ENCODE measurements at places on chromosomes 13 and 19. TPM values are rescaled to one million over a fixed set of nuclear protein-coding genes. Genes with fewer than 3 reads are reported as not detected.

The FUT2 gene
- not detected for total RNA-seq

The SGCG gene
- not detected for total RNA-seq

The FGF21 gene
- not detected for total RNA-seq

The CEACAM20 gene
- total RNA-seq: not detected

The PCDH17 gene
- total RNA-seq: not detected

The LRRC8E gene
- not detected for total RNA-seq

The VAV1 gene
- total RNA-seq: 107 TPM

The PTGIR gene
- total RNA-seq: 5.3 TPM

The PTGER1 gene
- 1.3 TPM for total RNA-seq

The CGB2 gene
- total RNA-seq: not detected

The KIR2DL3 gene
- total RNA-seq: not detected

The SPC24 gene
- 68.2 TPM for total RNA-seq

The PABPC3 gene
- total RNA-seq: 0.88 TPM

The ZNF443 gene
- total RNA-seq: 4.9 TPM

- no peak overlapping the region for H3K27ac ChIP-seq
- no peak overlapping the region for H3K4me3 ChIP-seq
- no peaks in the 10 kb centered on the region for H3K27me3 ChIP-seq
- H3K4me1 ChIP-seq: peaks cover 18% of the 10 kb centered on the region
- DNase-seq: no peak
Measured at GRCh38 chr19:4477034-4477801, 5.1 kb downstream of the HDGFL2 start.

DNA sequence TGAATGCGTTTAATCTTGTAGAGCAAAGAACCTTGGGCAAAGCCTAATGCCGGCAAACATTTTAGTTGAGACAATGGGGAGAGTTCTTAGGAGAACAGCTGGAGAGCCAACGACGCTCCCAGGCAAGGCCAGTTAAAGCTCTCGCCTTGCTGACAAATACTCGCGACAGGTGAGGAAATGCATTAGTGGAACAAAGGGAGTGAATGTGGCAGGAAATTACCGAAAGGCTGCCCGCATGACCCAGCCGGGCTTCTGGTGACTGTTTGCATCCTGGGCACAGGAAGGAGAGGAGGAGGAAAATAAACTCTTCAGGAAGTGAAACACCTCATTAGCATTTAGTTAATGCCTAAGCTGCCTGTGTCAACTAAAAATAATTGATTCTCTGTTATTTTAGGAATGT lies 74.6 kb downstream of the SHISA2 start:
- DNase-seq: no peak
- no peak overlapping the region for H3K27ac ChIP-seq
- no peaks in the 10 kb centered on the region for H3K27me3 ChIP-seq
- no peaks in the 10 kb centered on the region for H3K36me3 ChIP-seq
- peaks cover 35% of the 10 kb centered on the region for H3K4me1 ChIP-seq

GRCh38 chr13:110644892-110645521 lies 29.7 kb downstream of the NAXD start:
- peak; percentile 64 for DNase-seq
- no peaks in the 10 kb centered on the region for H3K27me3 ChIP-seq
- H3K36me3 ChIP-seq: peaks cover 29% of the 10 kb centered on the region
- H3K4me1 ChIP-seq: peaks cover 3% of the 10 kb centered on the region

GRCh38 chr13:59424661-59425060 lies 739.1 kb downstream of the DIAPH3 start:
- H3K27me3 ChIP-seq: no peaks in the 10 kb centered on the region
- no peak overlapping the region for H3K27ac ChIP-seq
- no peaks in the 10 kb centered on the region for H3K4me1 ChIP-seq

- peak overlapping the region; percentile 68 for H3K4me3 ChIP-seq
- H3K27ac ChIP-seq: no peak overlapping the region
- H3K4me1 ChIP-seq: peaks cover 14% of the 10 kb centered on the region
- no peak for DNase-seq
Measured at GRCh38 chr19:43638214-43638994, 1.2 kb downstream of the CADM4 start.

GRCh38 chr19:40758491-40758890 lies 7.5 kb downstream of the SNRPA start:
- no peak overlapping the region for H3K4me3 ChIP-seq
- peaks cover 83% of the 10 kb centered on the region for H3K36me3 ChIP-seq
- no peaks in the 10 kb centered on the region for H3K27me3 ChIP-seq

DNA sequence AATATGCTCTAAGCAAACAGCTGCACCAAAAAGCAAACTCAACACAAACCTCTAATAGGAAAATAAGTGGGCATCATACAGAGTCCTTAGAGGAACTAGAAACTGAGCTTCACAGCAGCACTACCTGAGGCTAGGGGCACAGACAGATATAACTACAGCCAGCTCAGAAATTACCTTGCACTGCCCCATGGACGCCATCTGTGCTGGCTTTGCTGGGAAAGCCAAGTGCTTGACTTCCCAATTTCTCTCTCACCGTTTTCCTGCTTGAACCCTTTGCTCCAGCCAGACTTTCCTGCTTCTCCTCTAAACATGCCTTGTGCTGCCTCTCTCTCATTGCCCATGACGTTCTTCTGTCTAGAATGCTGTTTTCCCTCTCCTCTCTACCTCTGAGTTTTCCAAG lies 29.3 kb downstream of the MTUS2 start:
- no peak for DNase-seq
- no peaks in the 10 kb centered on the region for H3K4me1 ChIP-seq
- no peak overlapping the region for H3K27ac ChIP-seq
- no peak overlapping the region for H3K4me3 ChIP-seq
- H3K27me3 ChIP-seq: no peaks in the 10 kb centered on the region
- no peaks in the 10 kb centered on the region for H3K36me3 ChIP-seq

GRCh38 chr19:39319892-39320248 lies 793 bp downstream of the LRFN1 start:
- peak overlapping the region; percentile 59 for H3K4me3 ChIP-seq
- peaks cover 25% of the 10 kb centered on the region for H3K4me1 ChIP-seq
- H3K36me3 ChIP-seq: peaks cover 15% of the 10 kb centered on the region
- H3K27ac ChIP-seq: no peak overlapping the region
- H3K27me3 ChIP-seq: peaks cover 16% of the 10 kb centered on the region

- H3K36me3 ChIP-seq: no peaks in the 10 kb centered on the region
- H3K27ac ChIP-seq: no peak within 1 kb of the TSS
- H3K4me1 ChIP-seq: peaks cover 10% of the 10 kb centered on the region
- H3K27me3 ChIP-seq: peaks cover 64% of the 10 kb centered on the region
- H3K4me3 ChIP-seq: no peak within 1 kb of the TSS
Measured at GRCh38 chr19:46471116-46471733, at the start of gene PNMA8A. TSS of gene PNMA8A (minus strand) at chr19:46471563. CDS start at chr19:46471035, 528 bp downstream.

- no peaks in the 10 kb centered on the region for H3K36me3 ChIP-seq
- H3K27me3 ChIP-seq: no peaks in the 10 kb centered on the region
- no peaks in the 10 kb centered on the region for H3K4me1 ChIP-seq
Measured at GRCh38 chr13:96621634-96622183, 372.6 kb downstream of the OXGR1 start.

GRCh38 chr13:40384976-40385857 lies 281.2 kb downstream of the FOXO1 start:
- DNase-seq: no peak
- no peak overlapping the region for H3K27ac ChIP-seq
- peaks cover 35% of the 10 kb centered on the region for H3K4me1 ChIP-seq
- H3K27me3 ChIP-seq: no peaks in the 10 kb centered on the region

DNA sequence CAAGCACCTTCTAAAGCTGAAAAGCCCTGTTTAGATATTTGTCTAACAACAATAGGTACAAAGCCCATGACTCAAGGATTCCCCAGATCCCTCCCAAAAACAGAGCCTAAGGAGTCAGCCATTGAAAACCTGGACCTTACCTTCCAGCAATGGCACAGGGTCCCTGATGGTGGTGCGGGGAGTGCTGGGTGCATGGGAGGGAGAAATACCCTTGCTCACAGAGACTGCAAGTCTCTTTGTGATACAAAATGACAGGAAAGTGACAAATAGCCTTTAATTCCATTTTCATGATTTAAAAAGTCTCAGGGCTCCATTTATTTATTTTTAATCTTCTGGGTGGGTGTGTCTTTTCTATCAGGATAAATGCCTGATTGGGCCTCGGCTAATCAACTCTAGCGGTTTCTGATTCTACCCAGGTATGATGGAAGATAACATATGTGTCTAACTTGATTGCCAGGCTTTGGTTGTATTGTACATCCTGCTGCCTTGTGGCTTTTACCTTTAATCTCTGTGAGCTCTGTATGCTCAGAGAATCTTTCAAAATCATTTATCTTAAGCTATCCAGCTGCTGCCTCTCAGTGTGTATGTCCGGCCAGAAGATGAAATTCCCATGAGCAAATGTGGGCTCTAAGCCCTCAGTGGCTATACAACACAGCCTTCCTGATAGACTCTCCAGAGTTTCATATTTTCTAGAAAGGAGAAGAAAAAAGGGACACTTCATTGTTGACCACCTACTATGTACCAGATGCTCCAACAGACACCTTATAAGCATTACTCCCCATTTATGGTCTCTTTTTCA lies 54.6 kb upstream of the FAM124A start:
- H3K27ac ChIP-seq: no peak overlapping the region
- no peak for DNase-seq
- no peak overlapping the region for H3K4me3 ChIP-seq
- peaks cover 29% of the 10 kb centered on the region for H3K27me3 ChIP-seq

- H3K27ac ChIP-seq: no peak overlapping the region
- no peaks in the 10 kb centered on the region for H3K36me3 ChIP-seq
- no peak overlapping the region for H3K4me3 ChIP-seq
- DNase-seq: no peak
Measured at GRCh38 chr13:109043636-109044035, 414.2 kb downstream of the MYO16 start.

DNA sequence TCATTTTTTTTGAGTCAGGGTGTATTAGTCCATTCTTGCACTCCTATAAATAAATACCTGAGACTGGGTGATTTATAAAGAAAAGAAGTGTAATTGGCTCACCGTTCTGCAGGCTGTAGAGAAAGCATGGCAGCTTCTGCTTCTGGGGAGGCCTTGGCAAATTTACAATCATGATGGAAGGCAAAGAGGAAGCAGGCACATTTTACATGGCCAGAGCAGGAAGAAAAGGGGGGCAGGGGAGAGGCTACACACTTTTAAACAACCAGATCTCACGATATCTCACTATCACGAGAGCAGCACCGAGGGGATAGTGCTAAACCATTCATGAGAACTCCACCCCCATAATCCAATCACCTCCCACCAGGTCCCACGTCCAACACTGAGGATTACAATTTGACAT lies 44.5 kb upstream of the MIR17HG start:
- DNase-seq: no peak
- no peak overlapping the region for H3K4me3 ChIP-seq
- H3K27me3 ChIP-seq: peaks cover 8% of the 10 kb centered on the region
- H3K27ac ChIP-seq: no peak overlapping the region
- no peaks in the 10 kb centered on the region for H3K36me3 ChIP-seq
- H3K4me1 ChIP-seq: no peaks in the 10 kb centered on the region

DNA sequence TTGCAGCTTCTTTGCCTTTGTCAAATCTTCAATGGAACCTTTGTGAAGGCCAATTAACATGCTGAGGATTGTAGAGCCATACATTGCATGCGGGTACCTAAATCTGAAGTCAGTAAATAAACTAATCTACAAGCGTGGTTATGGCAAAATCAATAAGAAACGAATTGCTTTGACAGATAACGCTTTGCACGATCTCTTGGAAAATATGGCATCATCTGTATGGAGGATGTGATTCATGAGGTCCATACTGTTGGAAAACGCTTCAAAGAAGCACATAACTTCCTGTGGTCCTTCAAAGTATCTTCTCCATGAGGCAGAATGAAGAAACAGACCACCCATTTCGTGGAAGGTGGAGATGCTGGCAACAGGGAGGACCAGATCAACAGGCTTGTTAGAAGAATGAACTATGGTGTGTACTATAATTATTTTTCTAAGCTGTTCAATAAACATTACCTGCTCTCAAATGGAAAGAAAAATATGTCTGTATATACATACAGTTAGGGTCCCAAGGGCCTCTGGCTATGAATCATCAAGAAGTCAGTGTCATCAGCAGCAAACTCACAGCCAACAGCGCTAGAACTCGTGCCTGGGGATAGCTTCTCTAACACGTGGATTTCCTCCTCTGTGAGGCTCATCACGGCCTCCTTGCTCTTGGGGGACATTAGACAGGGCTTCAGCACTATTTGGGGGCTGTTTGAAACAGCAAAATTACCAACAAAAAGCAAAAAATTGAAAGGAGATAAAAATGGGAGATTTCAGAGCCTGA lies 2.9 kb upstream of the CD70 start:
- H3K4me1 ChIP-seq: peaks cover 56% of the 10 kb centered on the region
- H3K4me3 ChIP-seq: peak overlapping the region; percentile 27
- DNase-seq: no peak
- peaks cover 14% of the 10 kb centered on the region for H3K27me3 ChIP-seq
- peaks cover 15% of the 10 kb centered on the region for H3K36me3 ChIP-seq

- H3K36me3 ChIP-seq: peaks cover 5% of the 10 kb centered on the region
- no peak overlapping the region for H3K27ac ChIP-seq
- no peaks in the 10 kb centered on the region for H3K27me3 ChIP-seq
- DNase-seq: no peak
Measured at GRCh38 chr19:5091018-5091683, 122.2 kb downstream of the KDM4B start.

DNA sequence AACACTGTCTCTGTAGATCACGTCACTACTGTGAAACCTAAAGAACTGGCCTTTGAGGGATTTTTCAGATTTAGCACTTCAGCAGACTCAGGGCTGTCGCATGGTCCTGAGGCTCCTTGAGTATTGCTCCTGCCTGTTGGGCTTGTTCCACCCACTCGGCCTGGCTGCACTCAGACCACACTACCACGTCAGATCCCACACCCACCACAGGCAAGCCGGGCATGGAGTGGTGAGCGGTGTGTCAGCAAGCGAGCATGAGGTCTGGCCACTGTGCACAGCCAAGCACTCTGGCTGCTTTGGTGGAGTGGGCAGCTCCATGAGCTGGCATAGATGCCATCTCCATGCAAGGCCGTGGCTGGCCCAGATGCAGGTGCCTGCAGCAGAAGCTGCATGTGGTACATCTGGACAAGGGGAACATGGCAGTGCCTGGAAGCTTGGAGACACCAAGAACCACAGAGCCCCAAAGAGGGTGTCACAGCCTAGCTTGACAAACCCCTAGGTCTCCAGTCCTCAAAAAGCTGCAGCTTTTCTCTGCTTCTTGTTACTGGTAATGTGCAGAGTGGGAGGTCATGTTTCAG lies 9.4 kb upstream of the IGFL1 start:
- H3K27ac ChIP-seq: no peak overlapping the region
- H3K4me3 ChIP-seq: no peak overlapping the region
- peaks cover 22% of the 10 kb centered on the region for H3K27me3 ChIP-seq
- DNase-seq: no peak
- no peaks in the 10 kb centered on the region for H3K4me1 ChIP-seq

- no peaks in the 10 kb centered on the region for H3K27me3 ChIP-seq
- DNase-seq: peak; percentile 16
- H3K4me1 ChIP-seq: peaks cover 10% of the 10 kb centered on the region
- H3K4me3 ChIP-seq: peak overlapping the region; percentile 8
- no peaks in the 10 kb centered on the region for H3K36me3 ChIP-seq
- H3K27ac ChIP-seq: no peak overlapping the region
Measured at GRCh38 chr13:43664700-43665191, 122.0 kb downstream of the ENOX1 start.

DNA sequence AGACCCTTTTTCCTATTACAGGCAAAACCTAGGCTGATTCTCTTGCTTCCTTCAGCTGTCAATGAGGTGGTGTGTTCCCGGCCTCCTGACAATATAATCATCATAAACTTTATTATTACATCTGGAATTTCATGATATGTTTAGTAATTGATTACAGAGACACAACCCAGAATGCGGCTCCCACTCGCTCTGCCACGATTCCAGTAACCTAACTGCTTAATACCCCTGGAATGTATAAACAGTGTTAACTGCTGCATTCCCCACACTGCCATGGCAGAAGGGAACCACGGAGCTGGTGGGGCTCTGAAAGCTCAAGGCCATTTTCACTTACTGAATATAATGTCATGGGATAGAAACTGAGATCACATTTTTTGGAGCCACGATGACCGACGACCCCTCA lies 17.1 kb downstream of the TSHZ3 start:
- no peaks in the 10 kb centered on the region for H3K4me1 ChIP-seq
- no peaks in the 10 kb centered on the region for H3K36me3 ChIP-seq
- H3K4me3 ChIP-seq: no peak overlapping the region
- H3K27me3 ChIP-seq: peaks cover 13% of the 10 kb centered on the region
- no peak for DNase-seq
- no peak overlapping the region for H3K27ac ChIP-seq
